ENCODE measurements at places on chromosomes 4 and X. TPM values are rescaled to one million over a fixed set of nuclear protein-coding genes. Genes with fewer than 3 reads are reported as not detected.

Gene DOK7
- polyA plus RNA-seq: not detected

Gene SLC6A14
- not detected for polyA plus RNA-seq

Gene H2BW1
- polyA plus RNA-seq: not detected

GRCh38 chr4:85318415-85318814 lies 156.5 kb upstream of the ARHGAP24 start:
- no peak overlapping the region for H3K4me3 ChIP-seq
- no peaks in the 10 kb centered on the region for H3K36me3 ChIP-seq
- no peak for DNase-seq

GRCh38 chr4:7827566-7827965 lies 112.1 kb downstream of the AFAP1 start:
- H3K4me1 ChIP-seq: peaks cover 62% of the 10 kb centered on the region
- H3K4me3 ChIP-seq: no peak overlapping the region
- H3K27me3 ChIP-seq: no peaks in the 10 kb centered on the region
- peak; percentile 54 for DNase-seq
- H3K27ac ChIP-seq: peak overlapping the region; percentile 81

- H3K36me3 ChIP-seq: no peaks in the 10 kb centered on the region
- H3K4me3 ChIP-seq: no peak overlapping the region
- peak; percentile 26 for DNase-seq
- no peak overlapping the region for H3K27ac ChIP-seq
- H3K27me3 ChIP-seq: no peaks in the 10 kb centered on the region
- peaks cover 18% of the 10 kb centered on the region for H3K4me1 ChIP-seq
Measured at GRCh38 chrX:52979568-52979967, 21.2 kb upstream of the FAM156A start.

DNA sequence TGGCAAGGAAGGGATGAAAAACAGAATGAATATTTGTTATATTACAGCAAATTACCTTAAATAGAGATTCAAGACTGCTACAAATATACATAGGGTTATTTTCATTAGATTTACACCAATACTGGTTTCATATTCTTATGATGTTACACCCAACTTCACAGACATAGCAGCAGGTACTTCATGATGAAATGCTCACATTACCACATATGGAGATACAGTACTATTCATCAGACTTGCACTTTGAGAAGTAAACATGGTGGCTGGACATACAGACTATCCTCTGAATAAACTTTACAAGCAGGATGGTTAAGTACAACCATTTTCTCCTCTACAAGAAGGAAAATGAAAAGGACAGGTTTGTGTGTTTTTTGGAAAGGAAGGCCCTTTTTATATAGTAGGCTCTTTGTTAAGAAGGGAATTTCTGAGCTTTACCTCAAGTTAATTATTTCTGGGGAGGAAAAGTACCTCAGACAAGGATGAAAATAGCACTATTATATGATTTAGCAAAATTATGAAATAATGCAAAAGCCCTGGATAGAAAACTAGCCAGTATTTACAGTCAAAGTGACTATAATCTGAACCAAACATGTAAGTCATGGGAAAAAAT lies 12.0 kb upstream of the FAM120C start:
- H3K4me1 ChIP-seq: no peaks in the 10 kb centered on the region
- H3K27ac ChIP-seq: no peak overlapping the region
- no peak overlapping the region for H3K4me3 ChIP-seq
- no peaks in the 10 kb centered on the region for H3K27me3 ChIP-seq

GRCh38 chrX:82757614-82758013 lies 750.5 kb upstream of the POU3F4 start:
- no peaks in the 10 kb centered on the region for H3K4me1 ChIP-seq
- no peak for DNase-seq
- H3K36me3 ChIP-seq: no peaks in the 10 kb centered on the region
- no peak overlapping the region for H3K27ac ChIP-seq

DNA sequence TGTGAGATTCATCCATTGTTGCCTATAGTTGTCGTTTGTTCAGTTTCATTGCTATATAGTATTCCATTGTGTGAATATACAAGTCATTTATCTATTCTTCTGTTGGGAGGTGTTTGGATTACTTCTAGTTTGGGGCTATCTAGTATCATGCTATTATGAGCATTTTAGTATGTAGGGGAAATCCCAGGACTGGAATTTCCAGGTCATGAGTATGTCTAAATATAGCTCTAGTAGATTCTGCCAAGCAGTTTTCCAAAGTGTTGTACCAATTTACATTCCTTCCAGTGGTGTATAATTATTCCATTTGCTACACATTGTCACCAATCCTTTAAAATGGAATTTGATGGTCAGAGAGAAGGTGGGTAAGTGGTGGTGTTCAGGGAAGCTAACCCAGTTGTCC lies 30.1 kb downstream of the EGFL6 start:
- no peaks in the 10 kb centered on the region for H3K36me3 ChIP-seq
- H3K27ac ChIP-seq: no peak overlapping the region
- H3K27me3 ChIP-seq: no peaks in the 10 kb centered on the region
- no peak overlapping the region for H3K4me3 ChIP-seq
- no peak for DNase-seq

- no peaks in the 10 kb centered on the region for H3K4me1 ChIP-seq
- H3K27ac ChIP-seq: peak overlapping the region; percentile 97
- no peaks in the 10 kb centered on the region for H3K27me3 ChIP-seq
- H3K36me3 ChIP-seq: no peaks in the 10 kb centered on the region
Measured at GRCh38 chrX:132217203-132218073, 1.8 kb downstream of the RAP2C start.

All from sigmoid colon (tissue), 7 donors.